PC-9 (cell line): ENCODE measurements at places on chromosomes 12 and 14.

DNA sequence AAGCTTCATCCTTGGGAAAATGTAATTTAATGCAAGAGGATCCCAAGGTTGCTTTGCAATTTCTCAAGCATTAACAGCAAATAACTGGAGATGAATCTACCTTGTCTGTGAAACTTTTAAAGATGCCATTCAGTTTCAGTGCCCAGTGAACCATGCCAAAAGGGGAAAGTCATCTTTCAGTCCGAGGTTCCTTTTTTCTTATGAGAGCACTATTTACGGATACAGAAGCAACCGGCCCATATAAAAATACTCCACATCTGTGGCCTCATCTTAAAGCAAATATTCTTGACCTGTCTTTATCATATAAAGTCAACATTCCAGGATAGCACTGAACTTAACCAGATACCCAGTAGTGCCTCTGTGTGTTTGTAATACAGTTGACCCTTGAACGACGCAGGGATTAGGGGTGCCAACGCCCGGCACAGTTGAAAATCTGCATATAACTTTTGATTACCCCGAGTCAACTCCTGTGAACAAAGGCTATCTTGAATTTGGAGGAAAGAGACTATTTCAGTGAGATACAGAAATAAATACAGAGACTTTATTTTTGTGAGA, 209.4 kb downstream of the PCNX1 start:
- DNase-seq: no peak

DNA sequence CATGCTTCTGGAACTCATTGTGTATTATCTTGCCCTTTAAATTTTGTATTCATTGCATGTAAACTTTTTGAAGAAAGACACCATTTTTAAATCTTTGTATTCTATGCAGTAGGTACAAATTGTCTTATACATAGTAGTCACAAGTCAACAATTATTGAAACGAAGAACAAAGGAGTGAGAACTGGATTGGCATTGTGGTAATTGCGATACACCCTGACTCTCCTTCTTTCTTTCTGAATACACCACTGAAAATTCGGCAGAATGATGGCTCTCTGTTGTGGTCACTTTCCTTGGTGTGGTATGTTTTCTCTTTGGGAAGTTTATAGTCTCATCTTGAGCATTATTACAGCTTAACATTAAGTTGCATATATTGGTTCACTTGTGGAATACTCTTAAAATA, 34.1 kb downstream of the SLC16A7 start:
- DNase-seq: no peak

GRCh38 chr12:90102957-90103652, 394.5 kb upstream of the ATP2B1 start:
- DNase-seq: peak; percentile 40

DNA sequence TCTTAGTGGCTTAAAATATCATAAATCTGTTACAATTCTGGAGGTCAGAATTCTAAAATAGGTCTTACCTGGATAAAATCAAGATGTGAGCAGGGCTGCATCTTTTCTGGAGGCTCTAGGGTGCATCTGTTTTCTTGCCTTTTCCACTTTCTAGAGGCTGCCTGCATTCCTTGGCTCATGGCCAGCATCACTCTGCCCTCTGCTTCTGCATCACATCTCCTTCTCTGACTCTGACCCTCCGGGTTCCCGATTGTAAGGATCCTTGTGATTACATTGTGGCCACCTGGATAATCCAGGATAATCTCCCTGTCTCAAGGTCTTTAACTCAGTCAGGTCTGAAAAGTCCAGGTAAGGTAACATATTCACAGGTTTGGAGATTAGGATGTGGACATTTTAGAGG, 11.0 kb upstream of the BMP4 start:
- DNase-seq: no peak

GRCh38 chr12:108683906-108684556, 47.3 kb downstream of the CORO1C start:
- DNase-seq: no peak

- peak; percentile 13 for DNase-seq
Observed at GRCh38 chr14:68637106-68638021, 155.5 kb downstream of the ZFP36L1 start.

GRCh38 chr12:5927732-5928516, 17.1 kb downstream of the ANO2 start:
- DNase-seq: no peak

DNA sequence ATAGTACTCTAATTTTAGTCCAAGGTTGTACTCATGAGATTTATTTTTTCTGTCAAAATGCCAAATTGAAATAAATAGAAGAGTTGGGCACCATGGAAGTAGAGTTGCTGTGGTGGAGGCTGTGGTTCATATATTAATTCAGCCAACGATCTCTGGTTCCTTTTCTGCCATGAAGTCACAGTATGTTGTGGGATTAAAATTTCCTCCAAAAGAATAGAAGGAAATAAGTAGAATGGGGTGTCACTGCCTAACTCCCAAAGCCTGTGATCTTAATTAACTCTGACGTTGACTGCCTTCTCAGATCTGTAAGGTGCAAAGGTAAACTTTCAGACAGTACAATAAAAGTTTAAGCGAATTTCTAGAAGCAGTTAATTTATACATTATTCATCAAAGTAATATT, 37.6 kb upstream of the FBXO34 start:
- DNase-seq: no peak

DNA sequence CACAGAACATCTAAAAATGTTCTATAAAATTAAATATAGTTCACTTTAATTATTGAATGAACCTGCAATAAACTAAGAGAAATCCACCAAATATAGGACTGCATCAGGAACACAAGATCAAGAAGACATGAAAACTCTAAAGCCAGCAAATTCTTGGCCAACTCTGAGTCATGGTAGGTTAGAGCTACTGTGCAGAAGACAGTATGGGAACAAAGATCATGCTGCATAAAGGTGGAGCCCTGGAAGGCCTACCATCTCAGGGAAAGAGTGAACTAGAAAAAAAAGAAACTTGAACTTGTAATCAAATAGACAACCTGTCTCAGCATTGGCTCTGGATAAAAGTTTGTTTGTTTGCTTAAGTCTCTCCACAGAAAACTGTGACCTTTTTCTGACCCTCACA, 66.9 kb upstream of the CNOT2 start:
- no peak for DNase-seq

- DNase-seq: peak; percentile 37
Observed at GRCh38 chr14:62162998-62163589, 400.9 kb downstream of the SNAPC1 start.

DNA sequence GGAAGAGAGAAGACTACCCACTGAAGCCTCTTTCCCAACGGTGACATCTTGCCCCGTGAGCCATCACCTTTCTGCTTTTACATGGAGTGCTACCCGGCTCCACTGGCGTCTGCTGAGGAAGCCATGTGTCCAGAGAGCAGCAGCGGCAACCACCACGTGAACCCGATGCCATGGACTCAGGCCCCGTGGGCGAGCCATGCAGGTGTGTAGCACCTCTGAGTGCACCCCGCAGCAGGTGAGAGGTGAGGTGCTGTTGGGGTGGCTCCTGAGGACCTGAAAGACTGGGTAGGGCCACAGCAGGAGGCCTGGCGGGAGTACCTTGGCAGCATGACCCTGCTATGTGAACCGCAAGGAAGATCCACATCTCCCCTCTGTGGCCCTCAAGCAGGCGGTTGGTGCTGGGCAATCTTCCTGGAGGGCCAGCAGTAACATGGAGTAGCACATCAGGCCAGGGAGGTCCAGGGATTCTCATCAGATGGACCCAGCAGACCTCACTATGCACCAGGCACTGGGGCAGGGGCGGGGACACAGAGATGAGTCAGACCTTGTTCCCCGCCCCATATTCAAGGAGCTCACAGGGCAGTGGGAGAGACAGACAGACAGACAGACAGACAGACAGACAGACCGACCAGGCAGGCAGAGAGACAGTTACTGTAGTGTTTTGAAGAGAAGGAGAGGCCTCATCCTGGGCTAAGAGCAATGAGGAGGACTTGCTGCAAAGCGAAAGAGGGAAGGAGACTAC, 129.6 kb downstream of the PAPOLA start:
- no peak for DNase-seq

DNA sequence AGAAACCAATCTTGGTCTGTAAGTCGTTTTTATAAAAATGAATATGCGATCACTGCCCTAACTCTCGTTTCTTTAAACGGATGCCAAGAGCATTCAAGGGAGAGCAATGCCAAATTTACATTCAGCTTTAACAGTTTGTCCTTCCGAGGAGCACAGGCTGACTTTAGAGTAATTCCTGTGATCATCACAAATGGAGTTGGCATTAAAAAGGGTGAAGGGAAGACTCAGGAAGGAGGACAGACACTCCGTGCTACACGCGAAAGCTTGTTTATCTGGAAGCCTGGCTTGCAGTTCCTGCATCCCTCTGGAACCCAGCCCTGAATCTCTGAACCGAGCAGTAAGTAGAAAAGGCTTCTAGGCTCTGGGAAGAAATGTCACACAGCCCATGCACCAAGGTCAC, 78.4 kb downstream of the PAPOLA start:
- DNase-seq: no peak

- no peak for DNase-seq
Observed at GRCh38 chr14:62988967-62989366, 56.3 kb downstream of the KCNH5 start.

GRCh38 chr14:31159682-31160296, 47.8 kb downstream of the HECTD1 start:
- DNase-seq: no peak

DNA sequence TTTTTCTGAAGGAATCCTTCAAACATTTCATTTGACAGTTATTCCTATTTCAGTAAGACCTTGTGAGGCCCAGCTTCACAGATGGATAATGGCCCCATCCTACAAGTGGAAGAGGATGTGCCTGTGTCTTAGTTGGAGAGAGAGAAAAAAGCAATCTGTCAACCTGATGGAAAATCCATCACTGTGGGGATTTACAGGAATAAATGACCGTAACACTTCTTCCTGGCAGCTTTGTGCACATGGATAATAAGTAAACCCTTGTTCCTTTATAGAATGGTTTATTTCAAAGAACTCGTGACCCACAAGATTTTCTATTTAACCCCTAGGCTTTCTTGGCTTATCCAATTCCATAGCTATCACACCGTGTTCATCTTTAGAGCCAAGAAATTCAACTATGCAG, 121.4 kb upstream of the PCED1B start:
- no peak for DNase-seq

- DNase-seq: peak; percentile 36
Observed at GRCh38 chr12:113136128-113136989, 798 bp upstream of the RASAL1 start.

DNA sequence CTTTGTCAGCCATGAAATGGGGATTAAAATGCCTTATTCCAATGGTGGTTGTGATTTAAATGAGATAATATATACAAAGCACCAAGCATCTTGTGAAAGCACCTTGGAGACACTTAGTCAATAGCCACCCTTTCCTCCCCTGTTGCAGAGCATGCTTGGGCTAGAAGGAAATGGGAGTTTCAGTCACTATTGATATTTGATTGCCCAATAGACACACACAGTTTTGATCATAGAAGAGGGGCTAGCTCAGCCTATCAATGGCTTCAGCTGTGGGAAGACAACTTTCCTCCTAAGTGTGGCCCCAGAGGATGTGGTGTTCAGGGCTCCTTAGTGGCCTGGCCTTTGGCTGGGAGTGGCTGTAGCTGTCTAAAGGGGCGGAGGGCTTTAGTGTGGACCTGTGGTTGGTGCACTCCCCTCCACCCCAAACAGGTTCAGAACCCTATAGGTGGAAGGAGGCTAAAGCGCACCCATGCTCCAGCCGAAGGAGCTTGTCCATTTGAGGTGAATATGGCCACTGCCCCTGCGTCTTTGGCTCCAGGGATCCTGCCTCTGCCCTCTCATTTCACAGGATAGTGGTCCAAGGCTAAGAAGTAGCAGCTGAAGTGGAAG, 132.3 kb downstream of the TMEM30B start:
- DNase-seq: no peak

DNA sequence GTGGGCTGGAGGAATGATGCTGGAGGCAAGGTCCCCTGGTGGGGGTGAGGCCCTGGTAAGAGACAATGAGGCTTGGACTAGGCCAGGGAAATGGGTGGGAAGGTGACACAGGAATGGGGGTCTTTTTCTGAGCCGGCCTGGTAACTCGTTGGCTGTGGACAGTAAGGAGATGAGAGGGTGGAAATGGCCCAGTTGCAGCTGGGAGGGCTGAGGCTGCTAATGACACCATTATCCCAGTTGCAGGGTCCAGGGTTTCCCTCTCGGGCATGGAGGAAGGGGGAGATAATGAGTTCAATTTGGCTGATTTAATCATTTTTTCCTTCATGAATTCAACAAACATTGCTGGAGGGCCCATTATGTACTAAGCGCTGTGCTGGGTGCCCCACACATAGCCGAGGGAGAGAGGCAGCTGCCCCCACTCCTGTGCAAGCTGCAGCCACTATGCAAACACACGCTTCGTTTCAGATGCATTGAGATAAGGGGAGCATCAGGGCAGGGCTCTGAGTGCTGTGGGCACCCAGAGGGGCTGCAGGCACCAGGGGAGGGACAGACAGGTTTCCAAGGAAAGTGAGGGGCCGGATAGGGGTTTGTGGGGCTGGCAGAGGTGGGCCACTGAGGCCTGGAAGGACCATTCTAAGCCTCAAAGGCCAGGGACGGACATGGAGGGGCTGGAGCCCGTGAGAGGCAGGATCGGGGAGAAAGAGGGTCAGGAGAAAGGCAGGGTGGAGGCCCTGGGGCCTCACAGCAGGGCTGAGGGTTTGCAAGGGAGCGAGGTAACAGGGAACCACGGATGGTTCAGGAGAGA, 43.2 kb upstream of the MEG3 start:
- no peak for DNase-seq

DNA sequence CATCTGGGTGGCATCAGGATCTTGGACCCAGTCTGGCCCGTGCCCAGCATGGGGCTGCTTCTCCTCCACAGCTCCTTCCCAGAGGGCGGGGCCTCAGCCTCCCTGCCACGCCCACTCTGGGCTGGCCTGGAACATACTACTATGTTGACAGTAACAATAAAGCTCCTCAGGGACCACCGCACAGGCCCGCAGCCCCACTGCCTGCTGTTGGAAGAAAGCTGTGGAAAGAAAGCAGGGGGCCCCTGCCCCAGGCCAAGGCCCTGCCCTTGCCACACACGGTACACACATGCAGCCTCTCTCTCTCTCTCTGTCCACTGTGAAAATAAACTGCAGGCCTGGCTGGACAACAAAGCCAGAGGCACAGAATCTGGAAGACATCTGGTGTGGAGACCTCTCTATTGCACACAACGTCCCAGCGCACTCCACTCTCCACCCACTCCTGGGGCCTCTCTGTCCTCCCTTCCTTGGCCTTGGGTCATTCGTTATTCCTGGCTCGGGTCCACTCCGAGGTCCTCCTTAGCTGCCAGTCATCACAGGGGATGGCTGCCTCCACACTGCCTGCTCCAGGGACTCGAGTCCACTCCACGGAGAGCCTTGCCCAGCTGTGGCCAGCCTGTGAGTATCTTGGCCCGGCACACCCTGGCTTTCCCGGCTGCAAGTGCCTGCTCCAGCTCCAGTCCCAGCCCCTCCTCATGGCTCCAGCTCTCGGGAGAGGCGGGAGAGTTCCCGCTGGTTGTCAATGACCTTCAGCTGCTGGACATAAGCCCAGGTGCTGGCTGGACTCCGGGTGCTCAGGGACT, 11.8 kb upstream of the ENDOU start:
- no peak for DNase-seq
